ENCODE measurements at places on chromosomes 16 and 17. TPM values are rescaled to one million over a fixed set of nuclear protein-coding genes. Genes with fewer than 3 reads are reported as not detected.

Gene KCNJ18
- total RNA-seq: not detected

DNA sequence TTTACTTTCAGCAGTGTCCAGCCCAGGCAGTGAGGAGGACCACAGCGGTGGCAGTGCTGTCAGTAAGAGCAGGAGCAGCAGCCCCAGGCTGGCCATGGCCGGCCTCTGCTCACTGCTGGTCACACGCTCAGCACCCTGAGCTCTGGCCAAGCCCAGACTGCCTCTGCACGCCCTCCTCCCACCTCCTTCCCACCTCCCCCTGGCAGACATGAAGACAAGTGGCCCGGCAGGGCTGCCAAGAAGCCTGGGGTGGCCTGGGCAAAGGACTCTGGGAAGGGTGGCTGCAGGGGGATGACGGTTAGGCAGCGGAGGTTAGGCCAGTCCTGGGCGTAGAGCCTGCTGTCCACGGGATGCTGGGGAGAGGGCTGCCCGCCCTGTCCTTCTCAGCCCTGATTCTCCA is at the start of gene C16orf89:
C16orf89 (minus strand) TSS at position 144 of the 400 bp plus-strand sequence; CDS start at position 96, 48 bp downstream.
- DNase-seq: no peak

DNA sequence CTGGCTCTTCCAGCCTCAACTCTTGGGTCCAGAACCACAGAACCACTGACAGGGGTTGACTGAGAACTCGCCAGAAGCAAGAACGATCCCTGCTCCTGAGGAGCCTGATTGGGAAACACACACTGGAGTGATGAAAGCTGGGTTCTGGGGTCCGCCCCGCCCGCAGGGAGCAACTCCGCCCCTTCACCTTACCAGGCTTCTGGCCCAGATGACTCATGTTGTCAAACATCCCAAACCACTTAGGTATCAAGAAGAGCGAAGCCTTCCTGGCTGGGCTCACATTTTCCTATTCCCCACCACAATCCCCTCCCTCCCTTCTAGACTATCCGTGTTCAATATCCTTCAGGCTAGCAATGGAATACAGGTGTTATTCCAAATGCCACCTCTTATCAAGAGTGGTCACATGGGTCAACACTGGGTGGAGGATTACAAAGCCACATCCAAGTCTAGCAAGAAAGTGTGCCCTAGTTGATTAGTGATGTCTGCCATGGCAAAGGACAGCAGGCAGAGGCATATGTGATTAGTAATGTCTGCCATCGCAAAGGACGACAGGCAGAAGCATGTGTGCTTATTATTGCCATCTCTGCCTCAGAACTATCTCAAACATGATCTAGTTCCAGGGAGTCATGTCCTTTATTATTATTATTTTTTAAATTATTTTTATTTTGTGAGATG is 70.5 kb downstream of the TIMM22 start:
- DNase-seq: no peak

- no peak for DNase-seq
Measured at GRCh38 chr16:2904922-2905240, 6.8 kb upstream of the FLYWCH1 start.

GRCh38 chr17:81396722-81397313 is 1.6 kb downstream of the BAHCC1 start:
- no peak for DNase-seq
